ENCODE measurements at places on chromosomes 4 and X.

- no peak for DNase-seq
Observed at GRCh38 chr4:158741326-158742021, 18.3 kb upstream of the PPID start.

- no peak for DNase-seq
Observed at GRCh38 chr4:38163216-38164006, 203.2 kb downstream of the PTTG2 start.

DNA sequence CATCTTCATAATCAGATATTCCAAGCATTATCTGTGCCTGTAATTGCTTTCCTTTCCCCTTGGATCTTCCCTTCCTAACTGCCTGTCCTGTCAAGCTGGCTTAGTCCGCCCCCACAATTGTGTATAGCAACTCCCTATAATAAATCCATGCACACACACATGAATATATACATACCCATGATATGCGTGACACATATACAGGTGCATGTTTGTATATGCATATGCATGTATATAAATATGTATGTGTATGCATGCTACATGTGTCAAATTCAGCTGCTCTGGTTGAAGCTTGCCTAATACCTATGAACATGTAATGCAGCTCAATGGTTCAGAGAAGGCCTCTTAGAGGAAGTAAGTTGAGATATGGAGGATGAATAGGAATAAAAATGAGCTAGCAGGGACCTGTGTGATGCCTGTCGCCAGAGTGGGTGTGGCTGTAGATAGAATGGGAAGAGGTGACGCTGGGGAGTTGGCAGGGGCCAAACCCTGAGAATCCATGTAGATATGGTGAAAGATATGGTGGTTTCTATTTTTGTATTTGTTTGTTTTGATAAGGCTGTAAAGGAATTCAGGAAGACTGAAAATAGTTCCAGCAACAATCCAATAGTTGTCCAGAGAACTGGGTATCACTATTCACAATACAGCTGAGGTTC lies 595.0 kb upstream of the BOD1L1 start:
- no peak for DNase-seq

GRCh38 chr4:112818594-112818965 lies 181.6 kb downstream of the LARP7 start:
- DNase-seq = no peak

- DNase-seq = no peak
Observed at GRCh38 chr4:153247116-153247490, 42.9 kb downstream of the TRIM2 start.

DNA sequence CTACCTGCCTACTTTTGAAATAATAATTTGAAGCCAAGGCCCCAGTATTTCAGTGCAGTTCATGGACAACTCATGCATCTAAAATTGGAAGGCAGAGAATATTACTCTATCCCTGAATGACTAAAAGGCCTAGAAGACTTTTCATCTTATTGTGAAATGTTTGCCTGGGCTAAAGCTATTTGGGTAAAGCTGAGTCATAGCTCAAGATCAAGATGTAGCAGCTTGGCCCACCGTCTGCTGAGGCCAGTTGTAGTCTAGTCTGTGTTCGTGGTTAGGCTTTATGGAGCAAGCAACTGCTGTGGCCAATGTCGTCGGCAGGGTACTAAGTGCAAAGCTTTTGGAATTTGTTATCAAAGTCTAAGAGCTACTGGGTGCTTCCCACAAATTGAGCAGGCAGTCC lies 929.1 kb downstream of the RAB28 start:
- DNase-seq = no peak

GRCh38 chr4:1244978-1245471 lies 3.9 kb downstream of the CTBP1 start:
- no peak for DNase-seq

- no peak for DNase-seq
Observed at GRCh38 chrX:97045470-97045869, 161.8 kb downstream of the RPA4 start.

DNA sequence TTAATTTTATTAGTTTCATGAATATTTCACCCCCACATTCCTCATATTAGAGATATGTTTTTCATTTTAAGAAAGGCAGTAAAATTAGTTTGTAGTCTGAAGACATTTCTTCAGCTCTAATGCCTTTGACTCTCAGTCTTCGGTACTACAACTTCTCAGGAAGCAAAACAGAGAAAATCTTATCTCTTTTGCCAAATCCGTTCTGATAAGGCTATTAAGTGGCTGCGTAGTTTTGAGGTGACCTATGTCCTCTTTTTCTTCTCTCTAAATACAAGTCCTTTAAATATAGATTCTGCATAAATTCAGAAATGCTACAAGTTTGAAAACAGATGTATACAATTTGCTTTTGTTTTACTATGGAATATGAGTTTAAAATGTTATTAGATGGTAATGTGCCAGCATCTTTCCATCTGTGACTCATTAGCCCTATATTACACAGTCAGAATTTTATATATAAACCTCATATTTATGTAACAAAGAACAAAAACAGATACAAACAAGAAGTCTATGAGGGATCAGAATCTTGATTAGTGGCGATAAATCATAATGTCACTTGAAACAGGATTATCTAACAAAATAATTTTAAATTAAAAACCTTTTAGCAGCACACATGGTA lies 181.2 kb upstream of the ETNPPL start:
- no peak for DNase-seq

DNA sequence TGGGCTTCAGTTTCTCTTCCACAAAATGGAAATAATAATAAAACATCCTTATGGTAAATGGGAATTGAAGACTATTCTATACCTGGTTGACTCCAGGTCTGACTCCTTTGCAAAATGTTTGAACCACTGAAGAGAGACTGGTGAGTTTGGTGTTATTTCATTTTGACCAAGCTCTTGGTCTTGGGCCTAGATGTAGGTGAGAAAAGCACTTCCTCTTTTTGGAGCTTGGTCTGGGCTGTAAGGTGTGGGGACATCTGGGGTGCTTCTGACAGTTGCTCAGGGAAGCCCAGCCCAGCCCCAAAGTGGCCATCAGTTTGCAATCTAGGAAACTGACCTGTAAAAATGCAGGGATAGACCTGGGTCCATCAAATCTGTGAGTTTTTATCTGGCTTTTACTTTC lies 26.8 kb upstream of the SOD3 start:
- DNase-seq = no peak

DNA sequence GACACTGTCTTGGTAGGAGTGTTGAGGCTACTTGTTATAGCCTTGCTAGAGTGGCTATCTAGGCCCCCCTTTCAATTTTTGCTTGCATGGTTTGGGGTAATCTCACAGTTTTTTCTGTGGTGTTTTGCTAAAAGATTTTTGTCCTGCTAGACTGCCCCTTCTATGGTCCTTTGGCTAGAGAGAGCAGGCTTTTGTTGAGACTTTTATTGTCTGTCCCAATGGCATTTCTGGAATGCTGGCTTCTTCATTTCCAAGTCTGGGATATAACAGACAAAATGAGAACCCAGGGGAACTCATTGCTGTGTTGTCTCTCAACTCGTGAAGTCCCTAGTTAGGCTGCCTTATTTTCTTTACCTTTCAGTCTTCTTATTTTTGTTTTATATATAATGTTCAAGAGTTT lies 160.2 kb upstream of the ZC4H2 start:
- DNase-seq = no peak

DNA sequence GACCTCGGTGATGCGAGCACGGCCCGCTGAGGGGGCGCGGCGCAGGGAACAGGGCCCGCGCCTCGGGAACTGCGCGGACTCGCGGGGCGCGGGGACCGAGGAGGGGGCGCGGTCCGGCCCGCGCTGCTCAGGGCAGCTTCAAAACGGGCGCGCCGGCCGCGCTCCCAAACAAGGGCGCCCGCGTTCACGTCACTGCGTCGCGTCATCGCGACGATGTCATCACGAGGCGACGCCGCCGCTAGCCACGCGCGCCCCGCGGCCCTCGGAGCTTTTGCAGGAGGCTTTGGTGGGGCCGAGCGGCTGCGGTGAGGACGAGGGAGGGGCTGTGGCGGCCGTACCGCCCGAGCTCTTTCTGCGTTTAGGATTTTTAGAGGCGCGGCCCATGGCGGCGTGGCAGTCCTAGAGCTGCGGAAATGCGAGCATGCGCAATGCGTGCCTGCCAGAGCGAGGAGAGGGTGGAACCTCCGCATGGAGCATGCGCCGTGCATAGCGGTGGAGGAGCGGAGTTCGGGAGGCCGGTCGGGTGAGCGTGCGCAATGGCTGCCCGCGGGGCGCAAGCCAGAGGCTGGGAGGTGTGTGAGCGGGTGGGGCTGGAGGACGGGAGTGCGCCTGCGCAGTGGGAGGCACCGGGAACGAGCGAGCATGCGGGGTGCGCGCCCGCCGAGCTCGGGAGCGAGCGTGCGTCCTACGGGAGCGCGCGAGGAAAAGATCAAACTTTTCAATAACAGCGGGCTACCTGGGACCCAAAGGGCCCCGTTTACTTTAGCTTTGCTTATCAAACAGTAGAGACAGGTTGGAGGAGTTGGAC lies at the start of gene PPP2R3B:
TSS of gene PPP2R3B (minus strand) at position 140 of the 808 bp plus-strand sequence. CDS start 216 bp downstream, outside the sequence.
- peak; percentile 94 for DNase-seq

DNA sequence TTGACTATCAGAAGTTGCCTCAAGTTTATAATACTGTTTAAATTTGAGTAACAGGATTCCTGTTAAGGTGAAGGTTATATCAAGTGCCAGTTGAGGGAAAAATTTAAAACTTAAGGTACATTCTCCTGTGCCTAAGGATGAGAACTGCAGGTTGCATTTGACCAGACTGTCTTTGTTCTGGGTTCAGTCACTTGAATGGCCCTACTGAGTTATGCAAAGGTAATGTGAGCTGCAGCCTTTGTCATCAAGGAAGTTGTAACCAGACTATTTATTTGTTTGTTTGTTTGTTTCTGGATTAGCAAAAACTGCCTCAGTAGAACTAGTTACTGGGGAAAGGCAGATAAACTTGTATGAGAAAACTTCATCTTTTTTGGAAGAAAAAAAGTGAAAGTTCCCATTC lies 131.9 kb downstream of the ATOH1 start:
- DNase-seq = no peak

- DNase-seq = no peak
Observed at GRCh38 chr4:67325791-67326190, 219.5 kb downstream of the CENPC start.
